ENCODE measurements at places on chromosomes 5 and 9.
A peak's percentile ranks its signal among the peaks of the same experiment; 100 is the strongest.

DNA sequence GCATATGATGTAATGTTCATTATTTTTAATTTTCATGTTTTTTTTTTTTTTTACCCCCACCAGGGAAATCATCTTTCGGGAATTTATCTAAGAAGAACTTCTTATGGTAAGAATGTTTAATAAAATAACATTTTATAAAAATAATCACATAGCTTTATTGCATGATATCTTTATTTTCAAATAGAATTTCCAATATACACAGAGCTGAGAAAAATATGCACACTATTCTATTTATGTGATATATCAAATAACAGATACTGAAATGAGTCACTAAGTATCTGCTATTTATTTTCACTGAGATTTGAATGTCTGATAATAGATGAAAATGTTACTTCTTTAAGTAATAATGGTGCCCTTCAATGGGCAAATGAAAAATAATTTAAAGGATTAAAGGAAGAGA is 1217.3 kb downstream of the MAT2B start:
- DNase-seq, result no peak

- peak; percentile 11 for DNase-seq
Measured at GRCh38 chr5:55385227-55385626, 77.4 kb downstream of the MTREX start.

GRCh38 chr9:77827104-77827784 is 179.1 kb upstream of the GNA14 start:
- DNase-seq, result no peak

GRCh38 chr5:154999865-155000264 is 13.7 kb upstream of the KIF4B start:
- DNase-seq, result no peak

- DNase-seq, result no peak
Measured at GRCh38 chr9:103977163-103977562, 116.9 kb upstream of the SMC2 start.

DNA sequence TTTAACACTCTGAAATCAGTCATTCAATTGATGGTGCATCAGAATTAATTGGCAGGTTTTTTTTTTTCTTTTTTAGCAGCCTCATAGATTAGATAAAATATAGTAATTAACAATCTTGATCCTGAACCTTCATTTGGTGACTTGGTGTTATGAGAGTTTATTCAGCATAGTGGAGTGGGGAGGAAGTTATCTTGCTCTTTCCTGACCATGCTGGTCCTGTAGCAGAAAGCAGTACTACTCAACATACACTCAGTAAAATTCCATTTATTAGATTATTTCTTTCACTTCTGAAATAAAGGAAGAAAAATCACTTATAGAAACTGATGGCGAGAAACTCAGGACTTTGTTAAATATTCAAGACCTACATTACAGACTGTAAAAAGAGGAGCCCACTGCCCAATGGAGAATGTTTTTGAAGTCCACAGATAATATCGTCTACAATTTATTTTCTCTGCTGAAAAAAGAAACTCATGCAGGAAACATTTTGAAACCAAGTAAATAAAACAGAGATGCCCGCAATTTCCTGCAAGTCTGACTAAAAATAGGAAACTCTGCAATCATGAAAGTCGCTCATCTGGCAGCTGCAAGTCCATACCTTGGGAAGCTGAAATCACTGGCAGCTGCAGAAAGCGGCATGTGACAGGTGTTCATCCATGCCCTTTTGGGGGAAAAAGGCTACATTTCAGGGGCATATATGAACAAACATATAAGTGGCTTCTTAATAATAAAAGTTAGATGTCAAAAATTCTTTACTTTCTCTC is 233.2 kb upstream of the RFX3 start:
- no peak for DNase-seq

- no peak for DNase-seq
Measured at GRCh38 chr9:123651273-123651672, 278.7 kb downstream of the DENND1A start.

DNA sequence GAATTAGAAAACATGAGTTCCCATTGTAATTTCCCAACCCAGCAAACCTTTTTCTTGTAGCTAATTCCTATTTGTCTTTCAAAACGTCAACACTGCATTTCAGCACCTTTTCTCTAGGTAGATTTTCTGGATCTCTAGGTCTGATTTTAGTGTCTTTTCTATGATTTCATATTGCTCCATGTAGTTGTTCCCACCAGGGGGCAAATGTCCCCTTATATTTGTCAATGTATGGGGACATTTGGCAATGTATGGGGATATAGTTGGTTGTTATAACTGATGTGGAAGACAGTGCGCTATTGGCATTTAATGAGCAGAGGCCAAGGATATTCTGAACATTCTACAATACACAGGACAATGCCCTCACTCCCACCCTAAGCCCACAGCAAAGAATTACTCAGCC is 273.9 kb upstream of the ADRA1B start:
- DNase-seq, result no peak

DNA sequence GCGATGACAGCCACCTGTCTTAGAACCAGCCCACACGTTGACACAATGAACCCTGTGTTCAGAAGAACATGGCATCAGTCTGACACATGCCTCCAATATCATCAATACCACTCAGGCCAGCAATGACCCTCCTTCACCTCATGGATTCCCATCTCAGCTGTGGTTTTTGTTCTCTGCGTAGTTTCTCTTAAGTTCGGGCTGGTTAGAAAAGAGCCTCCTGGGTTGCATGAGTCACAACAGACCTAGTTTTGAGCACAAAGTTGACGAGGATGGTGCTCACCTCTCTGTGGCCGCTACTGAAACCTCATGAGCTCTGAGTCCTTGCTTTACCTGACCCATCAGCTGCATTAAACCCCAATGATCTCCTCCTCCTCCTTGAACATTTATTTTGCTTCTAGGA is 299.9 kb downstream of the SPOCK1 start:
- DNase-seq, result no peak

DNA sequence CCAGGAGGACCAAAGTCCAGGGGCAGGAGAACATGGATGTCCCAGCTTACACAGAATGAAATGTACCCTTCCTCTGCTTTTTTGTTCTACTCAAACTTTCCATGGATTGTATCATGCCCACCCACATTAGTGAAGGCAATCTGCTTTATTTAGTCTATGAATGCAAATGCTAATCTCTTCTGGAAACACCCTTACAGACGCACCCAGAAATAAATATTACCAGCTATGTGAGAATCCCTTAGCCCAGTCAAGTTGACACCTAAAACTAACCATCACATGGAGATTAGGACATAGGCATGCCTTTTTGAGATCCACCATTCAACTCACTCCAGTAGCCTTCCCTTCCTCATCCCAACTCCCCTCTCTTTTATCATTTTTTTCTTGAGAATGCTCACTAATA is 6.1 kb upstream of the SPTLC1 start:
- DNase-seq, result no peak

- peak; percentile 69 for DNase-seq
Measured at GRCh38 chr5:116360008-116360853, 214.4 kb downstream of the SEMA6A start.

DNA sequence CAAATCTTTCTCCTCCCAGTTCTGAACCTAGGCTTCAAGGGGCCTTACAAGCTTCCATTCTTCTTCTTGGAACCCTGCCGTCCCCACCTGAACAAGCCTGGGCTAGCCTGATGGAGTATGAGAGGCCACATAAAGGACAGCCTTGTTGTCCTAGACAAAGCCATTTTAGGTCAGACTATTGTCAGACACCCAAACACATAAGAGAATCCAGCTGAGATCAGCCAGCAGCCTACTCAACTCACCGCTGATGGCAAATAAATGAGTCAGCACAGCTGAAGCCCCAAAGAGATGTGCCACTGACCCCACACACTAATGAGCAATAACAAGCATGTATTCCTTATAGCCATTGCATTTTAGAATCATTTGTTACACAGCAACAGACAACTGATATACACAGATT is 33.8 kb downstream of the SVEP1 start:
- DNase-seq, result no peak

GRCh38 chr5:61409568-61409967 is 77.5 kb downstream of the ZSWIM6 start:
- peak; percentile 87 for DNase-seq

DNA sequence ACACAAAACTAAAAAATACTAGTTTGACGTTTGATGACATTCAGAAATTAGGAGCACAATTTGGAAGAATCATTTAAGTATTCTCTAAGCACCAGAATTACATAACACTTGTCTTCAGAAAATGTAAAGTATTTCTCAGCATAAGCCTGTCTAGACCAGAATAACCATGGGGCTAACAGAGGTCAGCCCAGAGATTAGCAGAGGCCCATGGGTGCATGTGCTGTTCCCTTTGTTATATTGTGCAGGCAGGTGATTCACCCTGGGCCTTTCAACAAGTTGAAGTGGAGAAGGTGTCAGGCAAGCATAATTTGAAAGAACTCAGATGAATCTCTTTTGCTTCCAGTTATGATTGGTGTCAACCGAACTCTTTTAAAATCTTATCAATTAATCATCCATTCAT is 227.9 kb downstream of the LURAP1L start:
- DNase-seq, result no peak
